ENCODE measurements at places on chromosomes 7 and 10.

GRCh38 chr7:130281260-130281659 is 11.7 kb upstream of the CPA4 start:
- no peak for ATAC-seq

DNA sequence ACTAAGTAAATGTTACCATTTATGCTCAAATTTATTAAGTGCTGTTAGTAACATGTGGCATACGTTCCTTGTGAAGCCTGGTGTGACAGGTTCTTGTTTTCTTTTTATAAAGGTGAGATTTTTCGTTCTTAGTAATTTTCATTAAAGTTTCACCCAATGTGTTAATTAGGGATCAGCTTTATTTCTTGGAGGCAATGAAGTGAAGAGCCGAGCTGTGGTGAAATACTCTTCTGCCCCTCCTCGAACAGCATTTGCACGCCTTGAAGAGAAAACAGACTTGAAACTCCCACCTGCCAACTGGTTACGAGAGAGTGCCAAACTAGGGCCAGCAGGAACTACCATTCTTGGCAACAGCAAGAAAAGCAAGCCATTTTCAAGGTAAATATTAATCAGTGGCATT is 1.5 kb downstream of the EDRF1 start:
- ATAC-seq, result no peak

DNA sequence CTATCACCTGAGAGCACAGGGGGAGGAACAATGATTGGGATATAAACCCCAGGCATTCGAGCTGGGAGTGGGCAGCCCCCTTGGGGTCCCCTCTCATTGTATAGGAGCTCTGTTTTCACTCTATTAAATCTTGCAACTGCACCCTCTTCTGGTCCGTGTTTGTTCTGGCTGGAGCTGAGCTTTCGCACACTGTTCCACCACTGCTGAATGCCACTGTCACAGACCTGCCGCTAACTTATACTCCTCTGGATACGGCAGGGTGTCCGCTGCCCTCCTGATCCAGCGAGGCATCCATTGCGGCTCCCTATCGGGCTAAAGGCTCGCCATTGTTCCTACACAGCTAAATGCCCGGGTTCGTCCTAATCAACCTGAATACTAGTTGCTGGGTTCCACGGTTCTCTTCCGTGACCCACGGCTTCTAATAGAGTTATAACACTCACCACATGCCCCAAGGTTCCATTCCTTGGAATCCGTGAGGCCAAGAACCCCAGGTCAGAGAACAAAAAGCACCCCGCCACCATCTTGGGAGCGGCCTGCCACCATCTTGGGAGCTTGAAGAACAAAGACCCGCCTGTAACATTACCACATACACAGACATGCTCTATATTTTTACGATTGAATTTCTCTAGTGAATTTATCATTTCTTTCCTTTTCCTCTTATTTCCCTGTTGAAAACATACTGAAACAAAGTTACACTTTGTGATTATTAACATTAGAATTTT is 9.0 kb downstream of the ZWINT start:
- no peak for ATAC-seq

GRCh38 chr10:31158011-31158658 is 126.5 kb upstream of the ZNF438 start:
- ATAC-seq, result no peak

All from SK-N-SH treated with all-trans-retinoic acid at 6 μM for 48 hours (cell line).